ENCODE measurements at places on chromosomes 2 and 18. TPM values are rescaled to one million over a fixed set of nuclear protein-coding genes. Genes with fewer than 3 reads are reported as not detected.

- no peak for DNase-seq
These were observed 112.7 kb upstream of the SESTD1 start for GRCh38 chr2:179377296-179377695.

GRCh38 chr2:133574620-133575019, 6.4 kb upstream of the NCKAP5 start:
- no peak for DNase-seq

DNA sequence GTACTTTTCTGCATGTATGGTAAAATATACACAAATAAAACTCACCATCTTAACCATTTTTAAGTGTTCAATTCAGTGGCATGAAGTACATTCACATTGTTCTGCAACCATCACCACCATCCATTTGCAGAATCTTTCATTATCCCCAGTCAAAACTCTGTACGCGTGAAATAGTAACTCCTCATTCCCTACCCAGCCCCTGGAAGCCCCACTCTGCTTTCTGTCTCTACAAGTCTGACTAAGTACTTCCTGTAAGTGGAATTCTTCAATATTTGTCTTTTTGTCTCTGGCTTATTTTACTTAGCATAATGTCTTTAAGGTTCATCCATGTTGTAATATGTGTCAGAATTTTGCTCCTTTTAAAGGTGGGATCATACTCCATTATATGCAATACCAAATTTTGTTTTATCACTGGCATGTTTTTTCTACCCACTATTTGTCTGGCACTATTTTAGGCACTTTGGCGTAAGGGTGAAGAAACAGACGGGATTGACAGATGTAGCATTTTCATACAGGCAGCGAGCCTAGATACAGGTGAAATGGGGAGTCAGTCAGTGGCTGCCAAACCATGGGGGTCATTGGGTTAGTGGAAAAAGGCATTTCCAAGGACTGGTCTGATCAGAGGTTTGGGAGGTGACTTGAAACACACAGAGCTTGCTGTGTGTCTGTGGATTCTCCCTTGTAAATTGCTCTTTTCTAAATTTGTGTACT, 163.2 kb upstream of the MYCN start:
- DNase-seq = no peak

DNA sequence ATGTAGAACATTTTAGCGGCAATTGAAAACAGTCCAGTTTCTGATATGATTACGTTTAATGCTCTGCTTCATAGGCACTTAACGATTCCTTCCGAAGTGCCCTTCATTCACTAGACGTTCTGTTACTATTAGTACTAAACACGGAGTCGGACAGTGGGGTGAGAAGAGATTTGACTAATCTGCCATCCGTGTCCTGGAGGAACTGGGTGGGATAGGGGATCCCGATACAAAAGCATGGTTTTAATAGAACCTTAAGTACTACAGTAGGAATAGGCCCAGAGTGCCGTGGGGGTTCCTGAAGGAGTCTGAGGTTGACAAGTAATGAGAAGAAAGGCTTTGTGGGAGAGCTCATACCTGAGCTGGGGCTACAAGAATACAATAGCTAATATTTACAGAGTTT, 631 bp downstream of the MORN2 start:
- peak; percentile 4 for DNase-seq

DNA sequence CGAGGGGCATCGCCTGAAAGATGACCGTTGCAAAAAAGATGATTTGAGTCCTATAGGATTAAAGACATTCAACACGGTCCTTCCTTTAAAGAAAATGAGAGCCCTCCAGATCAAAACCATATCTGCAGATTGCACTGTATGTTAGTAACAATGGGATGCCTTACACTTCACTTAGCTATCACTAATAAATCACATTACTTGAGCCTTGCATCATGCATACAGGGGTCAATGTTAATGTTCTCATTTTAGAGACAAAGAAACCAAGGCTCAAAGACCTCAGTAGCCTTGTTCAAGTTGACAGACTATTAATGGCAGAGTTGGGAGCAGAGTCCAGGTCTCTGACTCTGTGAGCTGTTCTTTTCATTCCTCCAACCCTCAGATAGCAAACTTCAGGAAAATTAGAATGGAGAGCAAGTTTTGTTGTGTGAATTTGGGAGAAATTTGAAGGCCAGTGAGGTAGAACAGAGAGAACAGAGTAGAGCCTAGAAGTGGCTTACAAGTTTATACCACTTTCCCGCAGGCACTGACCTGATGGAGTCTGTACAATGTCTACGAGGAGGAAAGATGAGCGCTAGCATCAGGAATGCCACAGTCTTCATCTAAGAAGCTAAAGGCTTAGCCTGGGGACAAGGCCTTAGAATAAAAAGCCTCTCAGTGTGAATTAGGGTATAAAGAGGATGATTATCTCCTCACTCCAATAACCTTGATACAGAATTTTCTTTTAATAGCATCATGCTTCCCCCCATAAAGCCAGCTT, 48.3 kb downstream of the TRIB2 start:
- DNase-seq = no peak

- no peak for DNase-seq
These were observed 3.4 kb downstream of the MAP4K3 start for GRCh38 chr2:39433586-39434195.

DNA sequence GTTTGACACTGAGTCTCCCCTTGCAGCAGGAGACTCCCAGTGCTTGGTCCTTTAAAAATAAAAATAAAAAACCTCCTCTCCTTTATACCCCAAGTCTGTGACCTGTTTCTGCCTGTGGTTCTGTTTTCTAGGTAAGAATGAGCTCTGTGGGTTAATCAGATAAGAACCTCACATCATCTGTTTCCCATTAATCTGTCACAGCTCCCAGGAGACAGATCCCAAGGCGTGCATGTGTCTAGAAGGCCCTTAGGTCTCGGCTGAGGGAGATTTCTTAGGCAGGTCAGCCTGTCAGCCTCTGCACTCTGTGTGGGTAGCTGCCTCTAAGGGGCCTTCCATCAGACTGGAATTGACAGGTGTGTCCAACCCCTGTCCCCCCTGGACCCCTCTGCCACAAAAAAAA, 80.7 kb downstream of the FHOD3 start:
- DNase-seq = no peak

- no peak for DNase-seq
These were observed 67.3 kb upstream of the SALL3 start for GRCh38 chr18:78912336-78912735.

- no peak for DNase-seq
These were observed 153.0 kb downstream of the TMEM247 start for GRCh38 chr2:46632349-46632748.

- no peak for DNase-seq
These were observed 2.1 kb downstream of the GPBAR1 start for GRCh38 chr2:218262631-218263586.

DNA sequence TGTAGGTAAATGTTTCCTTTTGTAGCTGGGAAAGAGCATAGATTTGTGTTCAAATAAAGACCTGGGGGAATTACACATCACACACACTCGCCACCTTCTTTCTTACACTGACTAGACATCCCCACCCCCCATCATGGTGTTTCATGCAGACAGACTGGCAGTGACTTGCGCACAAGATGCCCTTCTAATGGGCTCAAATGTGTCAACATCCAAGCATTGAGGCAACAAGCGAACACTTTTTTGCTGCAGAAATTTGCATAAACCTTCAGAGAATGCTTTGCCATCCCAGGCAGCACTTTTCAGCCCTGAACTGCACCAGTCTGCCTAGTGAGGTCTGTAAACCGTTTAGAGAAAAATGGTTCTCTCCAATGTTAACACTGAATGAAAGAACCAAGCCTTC, 4.5 kb downstream of the HOXD8 start:
- DNase-seq = no peak

DNA sequence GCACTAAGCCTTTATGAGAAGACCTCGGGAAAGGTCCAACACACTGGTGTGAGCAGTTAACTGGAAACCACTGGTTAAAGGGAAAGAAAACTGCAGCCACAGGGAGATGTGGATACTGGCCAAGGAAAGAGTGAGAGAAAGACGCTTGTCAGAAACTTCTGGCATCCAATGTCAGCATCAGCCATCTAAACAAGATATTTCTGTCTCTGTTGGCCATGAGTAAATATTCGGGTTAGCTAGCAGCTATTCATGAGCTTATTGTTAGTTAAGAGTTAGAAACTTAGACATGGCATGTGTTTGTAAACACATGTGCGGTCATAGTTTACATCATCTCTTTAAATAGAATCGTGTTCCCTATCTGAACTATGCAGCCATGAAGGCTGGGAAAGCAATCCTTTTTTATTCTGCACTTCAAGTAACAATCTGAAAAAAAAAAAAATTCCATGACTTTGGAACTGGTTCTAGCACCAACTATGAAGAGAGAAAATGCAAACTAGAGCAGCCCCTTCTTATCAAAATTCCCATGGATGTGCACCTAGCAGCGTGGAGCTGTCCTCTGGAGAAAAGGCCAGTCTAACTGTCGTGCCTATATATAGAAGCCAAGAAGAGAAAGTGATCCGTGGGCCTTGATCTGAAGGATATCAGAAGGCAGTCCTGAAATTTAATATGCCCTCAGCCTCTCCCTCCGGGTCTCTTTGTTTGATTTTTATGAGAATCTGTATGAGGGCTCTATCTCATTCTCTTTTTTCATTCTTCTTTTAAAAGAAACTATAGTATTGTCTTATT, 84.0 kb upstream of the RFX8 start:
- no peak for DNase-seq

GRCh38 chr18:28176948-28177827, at the start of gene CDH2:
Gene CDH2 (minus strand): TSS chr18:28177130. CDS start chr18:28177022, 108 bp downstream.
- peak; percentile 71 for DNase-seq

DNA sequence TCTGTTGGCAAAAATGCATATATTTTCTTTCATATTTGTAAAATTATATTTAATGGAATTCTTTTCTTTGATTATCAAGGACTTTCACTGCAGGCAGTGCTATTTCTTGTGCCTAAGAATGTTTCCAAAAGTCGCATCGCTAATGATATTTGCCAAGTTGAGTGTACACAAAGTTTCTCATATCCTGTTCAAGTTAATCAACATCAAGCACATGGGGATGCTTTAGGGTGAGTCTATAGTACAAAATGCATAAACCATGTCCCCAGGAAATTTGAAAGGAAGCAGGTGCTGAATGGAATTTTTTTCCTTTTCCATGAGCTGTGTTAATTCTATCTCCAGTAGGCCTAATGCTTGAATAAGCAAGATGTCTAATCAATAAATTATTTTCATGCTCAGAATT, 129.7 kb downstream of the GALNT1 start:
- DNase-seq = no peak

DNA sequence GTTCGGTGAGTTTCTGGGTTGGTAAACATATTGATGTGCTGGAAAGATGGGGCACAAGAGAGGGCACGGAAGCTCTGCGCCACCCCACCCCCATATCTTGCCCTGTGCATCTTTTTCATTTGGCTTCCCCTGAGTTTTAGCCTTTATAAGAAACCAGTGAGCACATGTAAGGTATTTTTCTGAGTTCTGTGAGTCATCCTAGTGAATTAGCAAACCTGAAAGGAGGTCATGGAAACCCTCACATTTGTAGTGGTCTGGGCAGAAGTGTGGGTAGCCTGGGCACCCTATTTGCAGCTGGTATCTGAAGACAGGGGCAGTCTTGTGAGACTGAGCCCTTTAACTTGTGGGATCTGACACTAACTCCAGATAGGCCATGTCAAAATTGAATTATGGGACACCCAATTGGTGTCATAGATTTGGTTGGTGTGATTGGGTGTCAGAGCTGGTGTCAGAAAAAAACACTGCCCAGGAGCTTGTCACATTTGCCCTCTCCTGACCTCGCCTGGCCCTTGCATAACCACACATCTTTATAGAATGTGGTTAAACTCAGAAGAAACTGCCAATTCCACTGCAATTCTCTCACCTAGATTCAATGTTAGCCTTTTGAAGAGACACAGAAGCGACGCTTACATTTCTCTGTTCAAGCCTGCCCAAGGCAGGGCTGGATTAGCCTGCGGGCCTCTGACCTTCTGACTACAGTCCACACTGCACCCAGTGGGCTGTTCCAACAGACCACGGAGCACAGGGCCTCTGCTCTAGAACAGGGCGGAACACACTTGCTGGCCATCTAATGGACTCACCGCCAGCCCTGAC, 12.0 kb upstream of the GALM start:
- DNase-seq = no peak

- no peak for DNase-seq
These were observed 167.0 kb upstream of the RPRM start for GRCh38 chr2:153645599-153645998.

DNA sequence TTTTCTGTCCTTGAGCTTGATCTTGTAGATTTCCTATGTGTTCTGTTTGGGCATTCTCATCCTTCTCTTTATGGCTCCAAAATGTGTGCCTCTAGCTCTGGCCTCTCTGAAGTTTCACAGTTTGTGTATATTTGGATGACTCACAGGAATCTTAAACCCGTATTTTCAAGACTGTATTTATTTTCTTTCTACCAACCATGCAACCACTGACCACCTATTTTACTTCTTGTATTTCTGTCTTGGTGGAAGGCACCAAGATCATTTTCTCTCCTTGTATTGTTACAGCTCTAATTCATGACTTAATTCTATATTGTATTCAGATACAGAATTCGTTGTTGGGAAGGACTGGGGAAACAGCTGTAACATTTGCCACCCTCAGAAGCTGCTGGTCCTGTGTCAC, 39.5 kb downstream of the ACSL3 start:
- no peak for DNase-seq

DNA sequence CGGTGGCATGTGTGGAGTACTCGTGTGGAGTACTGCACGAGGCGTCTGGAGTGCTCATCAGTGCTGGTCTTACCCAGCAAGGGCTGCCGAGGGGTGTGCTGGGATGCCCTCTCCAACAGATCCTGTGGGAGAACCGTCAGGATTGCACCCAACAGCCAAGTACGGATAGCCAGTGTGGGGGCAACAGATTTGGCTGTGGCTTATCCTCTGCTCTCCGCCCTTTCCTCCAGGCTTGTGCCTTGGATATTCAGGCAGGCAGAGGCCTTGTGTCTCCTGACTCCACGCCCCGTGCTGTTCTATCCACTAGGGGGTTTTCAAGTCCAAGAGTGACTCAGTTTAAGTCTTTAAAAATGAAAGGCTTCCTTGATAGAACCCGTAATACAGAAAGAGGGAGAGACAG, 321.0 kb upstream of the HS6ST1 start:
- no peak for DNase-seq

- no peak for DNase-seq
These were observed 77.5 kb downstream of the CDCA7 start for GRCh38 chr2:173432049-173432754.

DNA sequence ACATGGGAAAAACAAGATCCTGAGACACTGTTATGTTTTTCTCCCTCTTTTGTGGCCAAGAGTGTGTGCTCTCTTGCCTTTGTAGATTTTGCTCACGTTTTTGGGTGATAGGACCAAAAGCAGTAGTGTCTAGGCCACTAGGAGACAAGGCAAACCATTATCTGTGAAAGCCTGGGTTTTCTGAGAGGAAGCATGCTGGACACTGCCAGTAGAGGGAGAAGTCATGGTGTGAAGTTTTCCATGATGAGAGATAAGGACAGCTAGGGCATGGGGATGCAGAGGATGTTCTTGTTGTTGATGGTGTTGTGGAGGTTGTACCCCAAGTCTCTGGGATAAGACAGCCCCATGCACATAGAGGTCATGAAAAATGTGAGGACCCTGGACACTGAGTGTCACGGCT, 285.3 kb downstream of the SOX11 start:
- DNase-seq = no peak

Gene ALPI
- total RNA-seq = not detected

Gene UBR3
- total RNA-seq = 23.4 TPM

Gene FBXO15
- total RNA-seq = 5.4 TPM

Gene FOXD4L1
- not detected for total RNA-seq

Gene TMEM198
- total RNA-seq = not detected

Gene CNTNAP5
- total RNA-seq = 5.0 TPM

Gene AGXT
- total RNA-seq = not detected

Gene STEAP3
- total RNA-seq = 17.9 TPM

Gene AQP12A
- not detected for total RNA-seq

Gene PROM2
- total RNA-seq = 0.62 TPM

Gene MGAT4A
- 7.3 TPM for total RNA-seq

Gene ACTG2
- total RNA-seq = 8.3 TPM

Gene FBXO11
- 84.6 TPM for total RNA-seq

Gene UGT1A4
- not detected for total RNA-seq
